GM13977 (cell line): ENCODE measurements at places on chromosomes 4 and X.

DNA sequence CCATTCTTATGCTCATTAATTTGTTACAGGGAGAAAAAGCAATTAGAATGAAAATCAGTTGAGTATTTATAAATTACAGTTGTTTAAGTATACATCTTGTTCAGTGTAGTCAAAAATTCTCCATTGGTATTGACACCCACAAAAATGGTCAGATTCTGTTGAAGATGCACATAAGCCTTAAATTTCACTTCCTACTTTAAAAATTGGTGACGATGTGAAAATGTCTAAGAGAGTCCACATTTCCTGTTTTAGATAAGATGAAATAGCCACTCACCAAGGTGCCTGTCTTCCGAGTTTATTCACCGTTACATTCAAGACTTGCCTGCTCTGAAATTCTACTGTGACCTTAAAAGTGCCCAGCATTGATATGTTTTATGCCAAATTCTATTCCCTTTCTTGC is 93.6 kb downstream of the GPR143 start:
- DNase-seq, result no peak

- no peak for DNase-seq
Observed at GRCh38 chrX:65758505-65758904, 91.1 kb downstream of the MSN start.

GRCh38 chr4:70473679-70474078 is 1.7 kb downstream of the MUC7 start:
- DNase-seq, result no peak

DNA sequence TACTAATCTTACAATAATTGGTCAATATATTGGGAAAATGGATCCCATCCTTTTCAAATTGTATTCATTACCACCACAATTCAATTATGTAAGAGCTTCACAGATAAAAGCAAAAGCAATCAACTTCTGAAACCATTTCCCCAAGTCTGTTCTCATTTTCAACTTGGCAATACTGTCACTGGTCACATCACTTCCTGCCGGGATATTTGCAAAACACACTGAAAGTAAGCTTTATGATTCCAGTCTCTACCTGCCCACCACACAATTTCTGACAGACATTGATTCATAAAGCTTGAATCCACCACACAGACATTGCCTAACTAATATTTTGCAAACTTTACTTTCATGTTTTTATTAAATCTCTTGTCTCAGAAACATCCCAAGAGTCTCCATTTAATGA is 53.6 kb downstream of the LIN54 start:
- DNase-seq, result peak; percentile 11

DNA sequence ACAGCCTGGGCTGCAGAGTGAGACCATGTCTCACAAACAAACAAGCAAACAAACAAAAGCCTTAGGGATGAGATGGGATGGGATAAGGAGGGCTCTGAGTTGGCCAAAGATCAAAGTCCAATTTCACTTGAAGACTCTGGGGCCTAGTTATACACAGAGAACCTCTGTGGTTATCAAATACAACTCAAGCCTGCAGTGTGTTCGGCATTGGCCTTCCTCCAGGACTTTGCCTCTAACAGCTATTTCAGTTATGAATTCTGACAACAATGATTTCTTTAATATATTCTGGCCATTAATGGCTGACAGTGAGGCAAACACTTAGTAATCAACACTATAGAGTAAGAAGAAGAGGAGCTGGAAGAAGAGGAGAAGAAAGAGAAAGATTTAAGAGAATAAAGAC is 171.1 kb downstream of the PDGFRA start:
- DNase-seq, result no peak
